ENCODE measurements at places on chromosomes 1 and 21.

DNA sequence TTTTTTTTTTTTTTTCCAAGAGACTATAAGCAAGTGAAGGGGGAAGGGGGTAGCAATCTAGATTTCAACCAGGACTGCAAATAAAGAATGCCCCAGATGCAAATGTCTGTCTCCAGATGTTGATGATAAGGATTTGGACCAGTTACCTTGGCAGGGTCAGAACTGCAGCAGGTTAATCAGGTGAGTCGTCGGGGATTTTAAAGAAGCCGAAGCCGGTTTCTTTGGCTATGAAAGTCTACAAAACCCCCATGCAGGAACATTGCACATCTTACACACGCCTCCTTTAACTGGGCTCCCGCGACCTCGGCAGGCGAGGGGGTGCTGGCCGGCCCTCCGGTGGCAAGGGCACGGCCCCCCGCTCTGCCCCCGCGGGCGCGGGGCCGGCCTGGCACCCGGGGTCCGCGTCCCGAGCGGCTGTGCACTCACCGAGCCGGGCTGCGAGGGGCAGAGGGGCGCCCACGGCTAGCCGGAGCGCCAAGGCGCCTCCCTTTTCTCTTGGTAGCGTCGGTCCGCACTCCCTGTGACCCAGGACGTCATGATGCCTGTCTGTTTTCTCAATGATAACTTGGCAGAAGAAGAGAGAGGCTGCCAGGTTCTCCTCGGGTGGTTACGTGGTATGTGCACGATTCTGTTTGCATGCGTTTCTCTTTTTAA, 366.3 kb upstream of the ESRRG start:
- DNase-seq: no peak

GRCh38 chr1:84152649-84153056, 8.6 kb downstream of the PRKACB start:
- no peak for DNase-seq

- peak; percentile 45 for DNase-seq
Measured at GRCh38 chr1:147627435-147628110, 42.8 kb downstream of the ACP6 start.

- DNase-seq: no peak
Measured at GRCh38 chr1:33117440-33118085, 36.6 kb downstream of the AZIN2 start.

- no peak for DNase-seq
Measured at GRCh38 chr1:179206812-179207211, 22.7 kb downstream of the ABL2 start.

Data from A172 (cell line).